ENCODE measurements at places on chromosomes 1 and 21. TPM values are rescaled to one million over a fixed set of nuclear protein-coding genes. Genes with fewer than 3 reads are reported as not detected.

Gene LMOD1
- 47.9 TPM for polyA plus RNA-seq

Gene KRTAP21-3
- not detected for polyA plus RNA-seq

Gene OR2L8
- not detected for polyA plus RNA-seq

Gene SLAMF9
- polyA plus RNA-seq, result not detected

Gene CORT
- 1.2 TPM for polyA plus RNA-seq

Gene GABRD
- not detected for polyA plus RNA-seq

Gene CSMD2
- polyA plus RNA-seq, result not detected

Gene FAM131C
- 21.3 TPM for polyA plus RNA-seq

Gene KANK4
- 2.8 TPM for polyA plus RNA-seq

Gene GPR153
- polyA plus RNA-seq, result 21.0 TPM

Measured in cardiac muscle cell (in vitro differentiated cells and primary cell).